Kidney epithelial cell (primary cell): ENCODE measurements at places on chromosomes 12 and 14. TPM values are rescaled to one million over a fixed set of nuclear protein-coding genes. Genes with fewer than 3 reads are reported as not detected.

METTL17 gene
- total RNA-seq, result 83.2 and 93.0 TPM in 2 replicates

TSPAN11 gene
- 4.7 and 5.2 TPM in 2 replicates for total RNA-seq

PLBD1 gene
- total RNA-seq, result 6.3 and 6.6 TPM in 2 replicates

OR9K2 gene
- total RNA-seq, result not detected in 2 replicates

RPS6KA5 gene
- total RNA-seq, result 2.7 and 3.7 TPM in 2 replicates

PIP4P1 gene
- total RNA-seq, result 25.1 and 25.9 TPM in 2 replicates

CCDC175 gene
- not detected in 2 replicates for total RNA-seq

KRT6C gene
- not detected in 2 replicates for total RNA-seq

POTEG gene
- total RNA-seq, result not detected in 2 replicates

FGF6 gene
- total RNA-seq, result not detected in 2 replicates

TMEM132D gene
- 6.4 and 7.1 TPM in 2 replicates for total RNA-seq

E2F7 gene
- total RNA-seq, result 34.2 and 53.3 TPM in 2 replicates

BCL2L14 gene
- not detected in 2 replicates for total RNA-seq

B4GALNT1 gene
- total RNA-seq, result 0.48 and 2.2 TPM in 2 replicates

CMAS gene
- total RNA-seq, result 20.4 and 30.2 TPM in 2 replicates

ENDOU gene
- not detected in 2 replicates for total RNA-seq

SLCO1B1 gene
- not detected in 2 replicates for total RNA-seq

DAO gene
- not detected in 2 replicates for total RNA-seq

FOXN3 gene
- total RNA-seq, result 34.5 and 49.4 TPM in 2 replicates

LRRIQ1 gene
- total RNA-seq, result 2.3 and 3.1 TPM in 2 replicates

ADAMTS20 gene
- 0.33 TPM in 1 of 2 replicates, not detected in the other for total RNA-seq

KCNC2 gene
- total RNA-seq, result 0.14 TPM in 1 of 2 replicates, not detected in the other

RD3L gene
- not detected in 2 replicates for total RNA-seq

AKAP3 gene
- 4.0 and 6.6 TPM in 2 replicates for total RNA-seq

TMTC2 gene
- 6.4 and 7.6 TPM in 2 replicates for total RNA-seq

HOXC6 gene
- 1.1 and 1.8 TPM in 2 replicates for total RNA-seq

DPY19L2 gene
- 5.8 and 6.7 TPM in 2 replicates for total RNA-seq

GDF3 gene
- not detected in 2 replicates for total RNA-seq

LGR5 gene
- total RNA-seq, result not detected in 2 replicates

TMEM179 gene
- total RNA-seq, result not detected in 2 replicates

DPF3 gene
- 0.79 TPM in 1 of 2 replicates, not detected in the other for total RNA-seq

REP15 gene
- total RNA-seq, result 1.3 and 1.9 TPM in 2 replicates

PTMS gene
- 169 and 193 TPM in 2 replicates for total RNA-seq

PZP gene
- total RNA-seq, result not detected in 2 replicates

ANG gene
- total RNA-seq, result 0.14 and 1.1 TPM in 2 replicates

SLC5A8 gene
- not detected in 2 replicates for total RNA-seq

IFNG-AS1 gene
- not detected in 2 replicates for total RNA-seq

FSCB gene
- total RNA-seq, result 0.08 TPM in 1 of 2 replicates, not detected in the other

CACNA1C gene
- 0.55 and 1.3 TPM in 2 replicates for total RNA-seq

MMP19 gene
- total RNA-seq, result 0.07 and 0.08 TPM in 2 replicates
